Activated T-cell treated with anti-CD3 and anti-CD28 coated beads for 4 hours (primary cell): ENCODE measurements at places on chromosomes 16 and 17.

DNA sequence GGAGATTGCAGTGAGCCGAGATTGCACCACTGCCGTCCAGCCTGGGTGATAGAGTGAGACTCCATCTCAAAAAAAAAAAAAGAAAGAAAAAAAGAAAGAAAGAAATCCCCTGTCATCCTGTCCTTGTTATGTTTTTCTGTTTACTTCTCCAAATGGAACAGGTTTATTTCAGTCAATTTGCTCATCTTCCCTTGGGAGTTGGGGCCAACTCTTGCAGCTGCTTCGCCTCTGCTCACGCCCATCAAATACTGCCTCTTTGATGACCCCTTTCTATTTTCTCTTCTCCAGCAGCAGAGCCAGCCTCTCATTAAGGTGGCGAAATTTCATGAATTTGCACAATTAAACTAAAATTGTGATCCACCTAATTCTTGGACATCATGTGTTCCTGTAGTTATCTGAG, 173.4 kb downstream of the ZNF18 start:
- DNase-seq: no peak

- DNase-seq: no peak
Observed at GRCh38 chr17:51683291-51683690, 422.9 kb downstream of the UTP18 start.

DNA sequence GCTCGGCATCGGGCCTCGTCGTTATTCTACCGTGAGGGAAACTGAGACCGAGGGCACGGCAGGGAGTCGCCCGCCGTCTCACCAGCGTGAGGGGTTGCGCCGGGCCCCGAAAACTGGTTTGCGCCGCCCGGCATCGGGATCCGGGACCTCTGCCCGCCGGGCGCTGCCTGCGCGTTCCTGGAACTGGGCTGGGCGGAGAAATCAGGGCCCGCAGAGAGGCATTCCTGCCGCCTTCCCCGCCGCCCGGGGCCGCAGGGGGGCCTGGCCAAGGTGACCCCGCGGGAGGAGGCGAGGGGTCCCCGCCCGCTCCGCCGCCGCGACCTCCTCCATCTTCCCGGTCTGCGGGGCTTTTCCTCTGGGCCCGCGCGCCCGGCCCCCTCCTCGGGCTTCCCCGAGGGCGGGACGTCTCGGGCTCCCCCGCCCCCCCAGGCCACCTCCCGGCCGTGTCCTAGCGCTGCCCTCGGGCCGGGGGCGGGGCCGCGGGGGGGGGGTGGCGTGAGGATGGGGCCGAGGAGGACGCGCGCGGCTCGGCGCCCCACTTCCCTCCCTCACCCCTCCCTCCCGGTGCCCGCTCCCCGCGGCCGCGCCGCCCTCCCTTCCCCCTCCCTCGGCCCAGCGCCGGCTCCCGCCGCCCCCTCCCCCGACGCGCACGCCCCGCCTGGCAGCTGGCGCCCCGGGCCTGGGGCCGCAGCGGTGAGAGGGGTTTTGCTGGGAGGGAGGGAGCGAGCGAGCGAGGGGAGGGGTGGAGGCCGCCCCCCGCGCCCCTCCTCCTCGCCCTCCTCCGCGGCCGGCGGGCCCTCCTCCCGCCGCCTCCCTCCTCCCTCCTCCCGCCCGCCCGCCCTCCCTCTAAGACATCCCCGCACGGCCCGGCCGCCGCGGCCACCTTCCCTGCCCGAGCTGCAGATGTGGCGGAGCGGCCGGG, at the start of gene GLIS2:
TSS of gene GLIS2 (plus strand) at position 882 of the 922 bp plus-strand sequence. CDS start 16,214 bp downstream, outside the sequence.
- no peak for DNase-seq

DNA sequence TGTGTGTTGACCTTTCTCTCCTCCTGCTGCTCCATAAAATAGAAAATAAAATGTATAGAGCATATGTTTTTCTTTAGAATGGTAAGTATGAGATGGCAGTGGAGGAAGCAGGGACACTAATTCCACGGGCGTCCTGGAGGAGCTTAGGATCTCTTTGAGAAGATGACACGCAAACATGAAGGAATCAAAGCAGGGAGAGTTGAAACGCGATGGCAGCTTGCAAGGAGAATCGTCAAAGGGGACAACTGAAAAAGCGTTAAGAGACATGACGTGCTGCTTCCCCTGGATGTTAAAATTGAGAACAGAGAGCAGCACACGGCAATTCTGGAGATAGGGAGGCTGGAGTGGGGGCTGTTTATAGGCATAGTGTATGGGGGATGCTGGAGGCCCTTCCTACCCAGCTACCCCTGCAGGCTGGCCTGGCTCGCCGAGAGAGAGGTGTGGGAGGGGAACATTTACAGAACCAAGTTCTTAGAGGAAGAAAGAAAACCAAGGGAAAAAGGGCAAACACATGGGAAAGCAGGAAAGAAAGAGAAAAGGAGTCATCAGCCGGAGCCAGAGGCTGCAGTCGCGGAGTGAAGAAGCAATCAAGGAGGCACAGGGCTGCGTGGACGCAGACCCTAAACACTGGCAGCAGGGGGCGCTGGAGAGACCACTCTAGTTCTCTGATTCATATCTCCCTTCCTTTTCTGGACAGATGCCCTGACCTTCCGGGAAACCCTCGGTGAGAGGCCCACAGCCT, 55.8 kb downstream of the MYH13 start:
- no peak for DNase-seq

- DNase-seq: no peak
Observed at GRCh38 chr16:84143081-84143480, 1.9 kb downstream of the HSDL1 start.

DNA sequence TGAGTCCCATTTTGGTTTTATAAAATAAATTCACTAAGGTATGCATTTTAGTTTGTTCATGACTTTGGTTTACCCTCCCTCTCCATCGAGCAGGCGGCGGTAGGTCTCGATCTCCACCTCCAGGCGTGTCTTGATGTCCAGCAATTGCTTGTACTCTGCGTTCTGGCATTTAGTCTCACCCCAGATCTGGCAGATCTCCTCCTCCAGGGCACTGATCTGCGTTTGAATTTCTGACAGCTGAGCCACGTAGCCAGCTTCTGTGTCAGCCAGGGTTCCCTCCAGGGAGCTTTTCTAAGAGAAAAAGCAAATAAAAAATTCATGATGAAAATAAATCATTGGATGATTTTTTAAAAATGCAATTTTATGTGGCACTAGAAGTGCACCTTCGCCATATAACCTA, 4.2 kb downstream of the KRT24 start:
- no peak for DNase-seq

DNA sequence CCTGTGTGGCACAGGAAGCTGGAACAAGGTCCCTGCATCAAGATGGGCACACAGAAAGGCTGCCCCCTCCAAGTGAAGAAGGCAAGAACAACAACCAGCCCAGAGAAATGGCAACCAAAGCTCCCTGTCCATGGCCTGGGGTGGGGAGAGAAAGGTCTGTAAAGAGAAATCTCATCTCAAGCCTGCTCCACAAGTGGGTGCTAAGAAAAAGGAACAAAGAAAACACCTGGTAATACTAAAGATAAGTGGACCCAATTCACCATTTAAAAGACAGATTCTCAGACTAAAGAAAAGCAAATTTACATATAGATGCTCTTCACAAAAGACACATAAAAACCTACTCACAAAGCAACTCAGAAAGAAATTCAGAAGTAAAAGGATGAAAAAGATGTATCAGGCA, 107.4 kb downstream of the PARN start:
- no peak for DNase-seq
